ENCODE measurements at places on chromosomes 1 and 21.

DNA sequence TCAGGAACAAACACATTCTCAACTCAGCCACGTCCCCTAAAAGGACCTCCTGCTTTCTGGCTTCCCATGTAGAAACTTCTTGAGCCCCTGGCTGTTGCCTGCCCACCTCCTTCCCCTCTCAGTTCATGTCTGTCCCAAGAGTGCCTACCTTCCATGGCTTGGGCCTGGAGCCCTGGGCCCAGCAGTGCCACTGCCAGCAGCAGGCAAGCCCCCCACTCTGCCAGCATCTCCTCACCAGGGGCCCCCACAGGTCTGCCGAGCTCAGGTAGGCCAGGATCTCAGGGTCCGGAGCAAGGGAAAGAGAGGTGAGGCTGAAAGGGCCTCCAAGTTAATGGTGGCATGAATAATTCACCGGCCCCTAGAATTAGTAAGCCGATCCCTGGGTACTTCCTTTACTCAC lies at the start of gene CDCP2:
CDCP2 (minus strand) TSS at position 305 of the 400 bp plus-strand sequence; CDS start at position 227, 78 bp downstream.
- no peak for DNase-seq

- peak; percentile 77 for DNase-seq
Measured at GRCh38 chr1:27284425-27285273, 37.3 kb upstream of the TMEM222 start.

DNA sequence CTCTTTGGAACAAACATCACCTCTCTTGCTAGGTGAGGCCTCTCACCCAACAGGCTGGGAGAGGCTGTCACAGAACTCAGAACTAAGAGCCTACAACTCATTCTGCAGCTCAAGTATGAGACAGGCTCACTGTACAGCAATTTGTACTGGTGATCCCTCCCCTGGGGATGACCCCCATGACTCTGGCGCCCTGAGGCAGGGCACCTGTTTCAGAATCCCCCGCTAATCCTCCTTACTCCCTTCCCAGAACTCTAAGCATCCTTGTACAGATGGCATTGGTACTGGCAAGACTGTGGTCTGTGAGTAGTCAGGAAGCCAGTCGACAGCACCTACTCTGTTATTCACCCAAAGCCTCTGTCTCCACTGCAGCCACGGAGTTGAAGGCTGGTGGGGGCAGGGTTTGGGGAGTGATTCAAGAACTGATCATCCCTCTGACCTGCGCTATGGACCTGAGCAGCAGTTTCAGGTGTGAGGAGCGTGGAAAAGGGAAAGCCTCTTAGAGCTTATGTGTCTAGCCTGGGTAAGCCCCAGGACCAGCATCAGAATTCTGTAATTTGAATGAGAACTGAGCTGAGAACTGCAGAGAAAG lies 655.5 kb downstream of the KIF26B start:
- DNase-seq = no peak

DNA sequence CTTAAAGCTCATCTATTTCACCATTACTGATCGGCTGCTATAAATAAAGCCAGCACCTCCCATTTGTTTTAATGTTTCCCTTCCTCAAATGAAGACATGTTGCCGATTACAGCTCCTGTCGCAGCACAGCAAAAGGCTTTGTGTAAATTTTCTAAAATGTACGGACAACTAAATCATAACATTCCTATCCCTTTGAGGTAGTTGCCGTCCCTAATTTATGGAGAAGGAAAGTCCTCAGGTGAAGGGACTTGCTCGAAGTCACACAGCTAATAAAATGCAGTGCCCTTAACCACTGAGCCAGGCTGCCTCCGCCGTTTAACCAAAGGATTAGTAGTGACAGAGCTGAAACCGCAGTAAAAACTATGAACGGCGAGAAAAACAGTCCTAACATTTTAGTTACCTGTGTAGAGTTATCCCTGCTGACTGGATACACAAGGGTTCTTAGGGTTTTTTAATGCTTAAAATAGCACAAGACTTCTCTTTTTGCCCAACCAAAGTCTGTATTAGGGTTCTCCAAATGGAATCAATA lies 871 bp downstream of the PINK1 start:
- no peak for DNase-seq

- no peak for DNase-seq
Measured at GRCh38 chr1:216518844-216519627, 95.8 kb upstream of the USH2A start.

- DNase-seq = no peak
Measured at GRCh38 chr1:200740571-200741208, 2.0 kb downstream of the CAMSAP2 start.

DNA sequence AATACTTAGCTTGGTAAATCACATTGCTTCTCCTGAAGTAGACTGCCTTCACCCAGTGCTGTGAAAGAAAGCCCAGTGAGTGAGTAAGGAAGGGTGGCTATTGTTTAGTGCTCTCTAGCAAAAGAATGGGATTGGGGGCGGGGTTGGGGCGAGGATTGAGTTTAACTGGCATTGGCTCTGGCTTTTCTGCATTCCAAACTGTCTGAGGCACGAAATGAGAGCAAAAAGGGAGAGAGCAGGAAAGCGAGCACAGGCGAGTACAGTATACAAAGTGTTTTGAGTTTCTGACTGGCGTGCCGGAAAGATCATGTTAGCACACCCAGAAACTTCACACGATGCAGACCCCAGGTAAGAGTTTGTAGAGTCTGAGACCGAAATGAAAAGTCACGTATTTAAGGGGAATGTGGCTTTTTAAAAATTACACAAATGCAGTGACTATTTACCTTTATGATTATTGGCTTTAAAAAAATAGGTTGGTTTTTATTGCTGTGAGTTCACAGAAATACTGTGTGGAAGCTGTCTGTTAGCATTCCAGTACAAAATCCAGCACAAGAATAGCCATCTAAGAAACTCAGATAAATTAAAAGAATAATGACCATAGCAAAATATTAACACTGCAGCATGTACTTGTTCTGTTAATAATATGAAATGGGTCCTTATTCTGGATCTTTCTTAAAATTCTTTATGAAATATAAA lies 155.4 kb downstream of the CLEC20A start:
- no peak for DNase-seq
